Fibroblast of mammary gland (primary cell): ENCODE measurements at places on chromosomes 6 and 20.

DNA sequence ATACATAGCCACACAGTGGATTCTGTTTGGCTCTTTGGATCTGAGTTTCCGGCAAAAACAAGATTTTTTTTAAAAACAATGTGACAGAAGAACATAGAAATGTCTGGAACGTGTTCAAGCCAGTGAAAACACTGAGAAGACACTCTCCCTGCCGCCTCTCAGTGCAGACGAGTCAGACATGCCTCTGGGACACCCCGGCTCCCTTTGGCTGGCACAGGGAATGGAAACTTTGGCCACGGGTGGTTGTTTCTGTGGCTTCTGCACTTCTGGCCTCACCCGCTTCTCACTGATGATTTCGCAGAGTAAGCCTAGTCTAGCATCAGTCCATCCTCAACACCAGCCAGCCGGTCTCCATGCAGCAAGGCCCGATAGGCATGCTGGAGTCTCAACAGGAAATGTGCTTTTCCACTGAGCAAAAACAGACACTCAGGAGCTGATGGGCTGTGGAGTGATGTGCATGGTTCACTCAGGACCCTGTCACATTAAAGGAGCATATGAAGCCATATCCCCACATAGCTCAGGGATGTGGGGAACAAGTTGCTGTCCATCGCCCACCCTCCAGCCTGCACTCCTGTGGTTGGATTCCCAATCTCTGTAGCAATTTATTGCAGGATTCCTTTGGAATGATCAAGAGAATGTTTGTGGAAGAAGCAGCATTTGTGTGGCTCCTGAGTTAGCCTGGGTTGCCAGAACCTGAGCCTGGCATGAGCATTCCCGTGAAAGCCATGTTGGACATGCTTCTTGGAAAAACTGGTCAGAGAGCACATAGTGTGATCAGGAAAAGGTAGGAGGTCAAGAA lies 262.0 kb upstream of the RIN2 start:
- DNase-seq: no peak

GRCh38 chr20:41786158-41786557 lies 168.0 kb upstream of the CHD6 start:
- DNase-seq: no peak

DNA sequence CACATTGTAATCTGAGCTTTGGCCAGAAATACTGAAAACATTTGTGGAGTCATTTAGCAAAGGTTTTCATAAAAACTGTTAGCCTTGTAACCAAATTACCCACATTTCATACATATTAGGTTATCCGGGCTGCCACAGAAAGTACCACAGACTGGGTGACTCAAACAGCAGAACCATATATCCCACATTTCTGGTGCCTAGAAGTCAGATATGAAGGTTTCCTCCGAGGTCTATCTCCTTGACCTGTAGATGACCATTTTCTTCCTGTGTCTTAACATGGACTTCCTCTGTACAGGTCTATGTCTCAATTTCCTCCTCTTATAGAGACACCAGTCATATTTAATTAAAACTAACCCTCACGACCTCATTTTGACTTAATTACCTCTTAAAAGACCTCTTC lies 49.5 kb upstream of the SMIM28 start:
- no peak for DNase-seq

- DNase-seq: no peak
Measured at GRCh38 chr20:20181322-20181721, 129.0 kb downstream of the CFAP61 start.

DNA sequence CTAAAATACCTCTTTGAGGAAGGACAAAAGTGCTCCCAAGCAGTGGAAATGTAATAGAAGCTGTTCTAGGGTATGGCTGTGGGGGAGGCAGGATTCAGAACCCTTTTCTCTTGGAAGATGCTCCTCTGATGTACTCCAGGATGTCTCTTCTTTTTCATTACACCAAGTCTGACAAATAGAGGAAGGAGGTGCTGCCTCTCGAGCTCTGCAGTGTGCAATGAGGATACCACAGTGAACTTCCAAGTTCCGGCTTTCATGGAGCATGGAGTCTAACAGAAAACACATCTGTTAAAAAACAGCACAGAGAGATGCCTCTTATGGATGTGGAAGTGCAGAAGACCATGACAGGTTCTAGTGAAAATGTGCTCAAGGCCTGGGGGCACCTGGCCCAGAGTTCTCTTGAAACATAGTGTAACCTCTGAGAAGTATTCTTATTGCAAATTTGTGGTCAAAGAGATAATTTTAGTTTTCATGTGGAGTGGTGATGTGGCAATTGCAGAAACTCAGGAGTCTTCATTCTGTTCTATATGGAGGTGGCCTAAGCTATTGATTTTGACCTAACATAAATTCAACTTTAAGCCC lies 362.0 kb upstream of the CITED2 start:
- DNase-seq: no peak
